ENCODE measurements at places on chromosomes 6 and 20. TPM values are rescaled to one million over a fixed set of nuclear protein-coding genes. Genes with fewer than 3 reads are reported as not detected.

PPIL4 gene
- 35.1 TPM for total RNA-seq

BPIFB2 gene
- total RNA-seq, result not detected

TMEM30A gene
- 160 TPM for total RNA-seq

ARHGAP40 gene
- 0.66 TPM for total RNA-seq

NR2E1 gene
- total RNA-seq, result not detected

PNPLA1 gene
- not detected for total RNA-seq

PRDM1 gene
- total RNA-seq, result 14.3 TPM

WFDC10B gene
- total RNA-seq, result not detected

GHRH gene
- not detected for total RNA-seq

ACTL10 gene
- total RNA-seq, result 2.3 TPM

LTB gene
- 0.27 TPM for total RNA-seq

ASXL1 gene
- 52.2 TPM for total RNA-seq

HBS1L gene
- total RNA-seq, result 123 TPM

GRCh38 chr6:31171931-31172905 lies 1.7 kb upstream of the POU5F1 start:
- no peak for DNase-seq

DNA sequence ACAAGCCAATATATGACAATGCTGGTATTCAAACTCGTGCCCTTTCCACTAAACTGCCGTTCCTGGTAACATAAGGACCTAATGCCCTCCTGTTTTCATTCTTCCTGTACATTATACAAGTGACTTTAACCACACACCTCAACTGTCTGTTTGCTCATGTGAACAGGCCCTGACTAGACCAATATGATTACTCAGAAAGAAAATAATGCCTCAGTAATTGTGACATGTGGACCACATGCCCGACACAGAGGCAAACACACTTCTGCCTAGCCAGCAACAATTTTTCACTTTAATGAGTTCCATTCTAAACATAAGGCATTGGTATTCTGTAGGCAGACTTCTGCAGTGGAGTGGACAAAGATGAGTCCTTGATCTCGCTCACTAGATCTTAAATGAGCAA lies 30.0 kb downstream of the SLC22A16 start:
- no peak for DNase-seq

GRCh38 chr6:145736661-145737144 lies 1.4 kb upstream of the EPM2A start:
- DNase-seq, result peak; percentile 34

DNA sequence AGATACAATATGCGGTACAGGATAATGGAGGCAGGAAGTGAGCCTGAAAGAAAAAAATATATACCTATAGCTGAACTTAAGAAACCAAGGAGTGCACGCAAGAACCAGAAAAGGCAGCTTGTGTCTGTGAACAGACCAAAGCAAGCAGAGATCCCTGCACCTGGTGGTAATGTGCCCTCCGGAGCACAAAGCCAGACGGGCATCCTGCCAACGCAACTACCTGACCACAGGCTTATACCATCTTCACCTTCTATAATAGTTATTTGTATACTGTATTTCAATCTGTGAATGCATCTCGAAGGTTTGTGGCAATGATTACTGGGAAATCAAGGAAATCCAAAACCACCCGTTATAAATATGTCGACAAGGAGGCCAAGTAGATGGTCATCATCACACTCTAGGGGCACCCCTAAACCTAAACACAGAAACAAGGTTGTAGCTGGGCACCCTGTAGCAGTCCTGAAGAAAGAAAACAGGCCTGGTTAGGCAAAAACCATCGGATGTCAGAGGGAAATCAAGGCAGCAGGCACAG lies 801 bp downstream of the FBXL4 start:
- no peak for DNase-seq

DNA sequence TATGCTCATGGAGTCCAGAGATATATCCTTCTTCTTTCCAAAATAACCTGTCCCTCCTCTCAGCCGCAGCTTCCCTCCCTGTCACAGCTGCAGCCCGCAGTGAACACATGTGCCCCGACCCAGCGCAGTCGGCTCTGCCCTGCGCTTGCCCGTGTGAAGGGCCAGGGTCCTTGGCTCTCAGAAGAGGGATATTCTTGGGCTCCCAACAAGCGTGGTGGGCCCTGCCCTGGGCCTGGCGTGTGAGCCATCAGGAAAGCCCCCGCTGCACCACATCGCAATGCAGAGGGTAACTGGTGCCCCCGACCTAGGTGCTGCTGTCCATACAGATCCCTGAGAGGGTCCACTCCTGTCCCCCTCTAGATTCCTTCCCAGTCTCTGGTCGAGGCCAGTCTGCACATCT lies 65.2 kb downstream of the SSR1 start:
- no peak for DNase-seq

- DNase-seq, result no peak
These were observed 18.7 kb upstream of the SGK2 start for GRCh38 chr20:43539975-43540672.

- no peak for DNase-seq
These were observed 1.7 kb upstream of the DSTN start for GRCh38 chr20:17568045-17568788.

DNA sequence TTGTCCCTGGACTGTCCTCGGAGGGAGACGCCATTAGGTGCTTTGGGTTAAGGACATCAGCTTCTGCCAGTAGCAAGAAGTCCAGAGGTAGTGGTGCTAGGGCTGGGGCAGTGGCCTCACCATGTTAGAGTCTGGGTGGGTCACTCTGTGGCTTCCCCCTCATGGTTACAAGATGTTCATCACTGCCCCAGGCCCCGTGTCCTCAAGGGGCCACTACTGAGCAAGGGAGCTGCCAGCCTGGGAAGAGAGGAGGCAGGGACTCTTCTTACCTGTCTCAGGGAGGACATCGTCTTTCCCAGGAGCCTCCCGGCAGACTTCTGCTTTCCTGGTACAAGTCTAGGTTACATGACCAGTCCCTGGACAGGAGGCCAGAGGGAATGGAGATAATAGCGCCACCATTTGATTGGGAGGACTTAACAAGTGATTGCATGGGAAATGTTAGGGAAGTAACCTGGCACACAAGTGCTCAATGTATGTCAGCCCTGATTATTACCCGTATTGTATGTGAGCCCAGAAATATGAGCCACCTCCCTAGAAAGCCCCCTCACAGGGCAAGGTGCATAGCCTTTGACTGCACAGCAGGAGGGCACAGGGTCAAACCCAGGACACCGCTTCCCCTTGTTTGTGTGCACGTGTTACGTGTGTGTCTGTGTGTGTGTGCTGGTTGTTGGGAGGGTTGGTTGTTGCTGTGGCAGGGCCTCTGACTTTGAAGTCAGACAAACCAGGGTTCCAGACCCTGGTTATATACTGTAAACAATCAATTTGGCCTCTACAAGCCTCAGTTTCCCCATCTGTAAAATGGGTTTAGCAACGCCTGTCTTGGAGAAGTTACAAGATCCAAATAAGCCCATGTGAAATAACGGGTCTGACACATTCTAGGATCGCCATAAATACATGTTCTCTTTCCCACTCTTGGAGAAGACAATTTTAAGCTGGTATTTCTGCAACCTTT lies 30.0 kb downstream of the SIRPA start:
- no peak for DNase-seq

- no peak for DNase-seq
These were observed 46.9 kb downstream of the PDYN start for GRCh38 chr20:1946762-1947534.

DNA sequence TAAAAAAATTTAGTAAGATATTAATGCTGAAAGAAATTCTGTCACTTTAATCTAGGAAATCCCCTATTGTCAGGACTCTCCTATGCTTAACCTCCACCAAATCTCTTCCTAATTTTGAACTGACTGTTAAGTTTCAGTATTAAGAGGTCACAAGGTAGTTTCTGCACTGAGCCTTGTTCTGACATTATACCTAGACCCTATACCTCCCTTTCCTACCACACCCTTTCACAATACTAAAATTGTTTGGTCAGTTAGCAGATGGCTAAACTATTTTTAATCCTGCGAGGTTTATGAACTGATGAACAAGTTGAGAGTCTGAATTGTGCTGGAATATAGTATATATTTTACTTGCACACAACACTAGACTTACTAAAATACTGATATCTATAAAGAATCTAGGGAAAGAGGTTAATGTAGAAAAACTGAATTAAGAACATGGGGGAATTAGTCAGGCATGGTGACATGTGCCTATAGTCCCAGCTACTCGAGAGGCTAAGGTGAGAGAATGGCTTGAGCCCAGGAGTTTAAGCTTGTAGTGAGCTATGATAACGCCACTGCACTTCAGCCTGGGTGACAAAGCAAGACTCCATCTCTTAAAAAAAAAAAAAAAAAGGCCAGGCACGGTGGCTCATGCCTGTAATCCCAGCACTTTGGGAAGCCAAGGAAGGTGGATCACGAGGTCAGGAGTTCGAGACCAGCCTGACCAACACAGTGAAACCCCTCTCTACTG lies 51.5 kb downstream of the HBS1L start:
- no peak for DNase-seq

GRCh38 chr6:63997221-63997620 lies 361.6 kb downstream of the PHF3 start:
- no peak for DNase-seq

DNA sequence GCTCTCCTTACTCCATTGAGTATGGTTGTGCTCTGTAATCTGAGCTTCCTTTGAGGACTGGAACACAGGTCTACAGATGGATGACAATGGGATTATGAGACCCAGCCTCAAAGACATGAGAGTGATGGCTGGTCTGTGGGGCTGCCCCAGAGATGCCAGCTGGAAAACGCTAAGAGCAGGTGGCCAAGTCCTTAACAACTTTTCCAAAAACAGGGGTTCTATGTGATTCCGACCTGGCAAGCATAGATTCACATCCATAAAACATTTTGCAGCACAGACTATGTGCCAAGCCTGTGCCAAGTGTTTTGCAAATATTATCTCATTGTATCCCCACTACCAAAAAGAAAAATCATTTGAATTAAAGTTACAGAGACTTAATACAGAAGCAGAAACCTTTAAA lies 270.4 kb downstream of the PTPRT start:
- no peak for DNase-seq

DNA sequence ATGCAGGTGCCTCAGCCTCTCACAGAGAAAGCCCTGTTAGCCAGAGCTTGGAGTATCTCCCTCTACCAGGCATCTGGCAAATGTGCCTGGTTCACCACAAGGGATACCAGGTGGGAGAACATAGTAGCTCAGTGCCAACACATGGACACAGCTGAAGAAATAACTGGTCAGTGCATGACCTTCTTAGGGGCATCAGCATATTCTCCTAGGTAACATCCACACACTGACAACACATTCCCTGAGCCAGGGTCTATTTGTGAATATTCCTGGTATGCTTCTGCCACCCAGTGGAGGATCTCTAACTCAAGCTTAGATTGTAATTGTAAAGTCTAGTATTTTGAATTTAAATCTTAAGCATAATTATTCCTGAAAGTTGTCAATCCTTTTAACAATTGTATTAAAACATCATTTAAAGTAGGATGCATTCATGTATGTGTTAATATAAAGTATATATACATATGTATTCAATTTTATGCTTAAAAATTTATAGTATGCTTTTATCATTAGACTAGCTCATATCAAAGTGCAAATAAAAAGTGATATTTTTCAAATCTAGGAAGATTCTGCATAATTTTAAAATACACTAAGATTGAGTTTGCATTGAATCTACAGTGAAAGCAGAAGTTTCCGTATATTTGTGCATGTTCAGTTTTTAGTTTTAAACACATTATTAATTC lies 45.3 kb upstream of the COL21A1 start:
- peak; percentile 41 for DNase-seq

- no peak for DNase-seq
These were observed 212.4 kb downstream of the GRIK2 start for GRCh38 chr6:101605874-101606273.

GRCh38 chr6:128397996-128398395 lies 122.4 kb downstream of the PTPRK start:
- no peak for DNase-seq

DNA sequence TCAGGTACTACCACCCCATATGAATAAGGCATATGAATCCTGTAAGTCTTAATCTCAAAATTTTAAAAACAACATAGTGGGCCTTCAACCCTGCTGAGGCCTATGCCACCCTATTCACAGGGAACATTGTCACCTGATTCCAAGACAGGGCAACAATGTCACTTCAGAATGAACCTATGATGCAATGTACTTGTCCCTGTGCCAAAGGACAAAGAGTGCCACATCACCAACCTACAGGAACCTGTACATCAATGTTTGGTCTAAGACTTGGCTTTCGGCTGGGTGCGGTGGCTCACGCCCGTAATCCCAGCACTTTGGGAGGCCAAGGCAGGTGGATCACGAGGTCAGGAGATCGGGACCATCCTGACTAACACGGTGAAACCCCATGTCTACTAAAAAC lies 318.5 kb upstream of the JARID2 start:
- DNase-seq, result no peak

DNA sequence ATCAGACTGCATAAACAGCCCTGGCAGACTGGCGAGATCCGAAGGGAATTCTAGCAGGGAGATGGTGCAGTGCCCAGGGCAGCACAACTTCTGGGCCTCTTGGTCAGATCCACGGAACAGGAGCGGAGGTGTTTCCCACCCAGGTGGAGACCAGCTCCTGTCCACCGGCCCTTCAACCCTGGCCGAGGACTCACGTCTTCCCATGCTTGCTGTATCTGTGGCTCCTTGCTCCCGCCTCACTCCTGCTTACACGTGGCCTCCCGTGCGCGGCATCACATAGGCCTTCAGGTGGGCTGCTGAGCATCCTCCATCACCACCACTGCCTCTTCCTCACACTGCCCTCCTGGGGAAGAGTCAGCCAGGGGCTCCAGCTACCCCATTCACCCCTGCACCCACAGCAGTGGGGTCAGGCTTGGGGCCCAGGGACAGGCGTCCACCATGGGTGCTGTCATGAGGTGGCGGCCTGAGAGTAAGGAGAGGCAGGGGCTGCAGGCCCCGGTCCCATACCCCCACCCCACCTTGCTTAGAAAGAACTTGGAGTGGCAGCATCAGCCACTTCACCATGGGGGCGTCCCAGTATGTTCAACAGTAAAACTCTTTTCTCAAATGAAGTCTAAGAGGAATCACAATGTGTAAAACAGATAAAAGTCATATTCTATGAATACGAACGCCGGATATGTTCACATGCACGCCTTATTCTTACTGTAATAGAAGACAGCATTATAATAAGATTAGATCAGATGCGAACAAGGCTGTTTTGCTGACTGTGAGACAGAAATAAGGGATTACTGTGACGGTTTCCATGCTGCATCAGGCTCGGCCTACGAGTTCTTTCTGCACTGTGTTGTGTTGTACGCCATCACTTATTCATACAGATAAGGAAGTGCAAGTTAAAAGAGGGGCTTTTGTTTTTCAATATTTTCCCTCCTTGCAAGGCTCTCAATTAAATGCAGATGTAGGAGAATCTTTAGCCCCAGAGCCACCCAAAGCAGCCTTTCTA lies 165.4 kb downstream of the GRM4 start:
- no peak for DNase-seq

DNA sequence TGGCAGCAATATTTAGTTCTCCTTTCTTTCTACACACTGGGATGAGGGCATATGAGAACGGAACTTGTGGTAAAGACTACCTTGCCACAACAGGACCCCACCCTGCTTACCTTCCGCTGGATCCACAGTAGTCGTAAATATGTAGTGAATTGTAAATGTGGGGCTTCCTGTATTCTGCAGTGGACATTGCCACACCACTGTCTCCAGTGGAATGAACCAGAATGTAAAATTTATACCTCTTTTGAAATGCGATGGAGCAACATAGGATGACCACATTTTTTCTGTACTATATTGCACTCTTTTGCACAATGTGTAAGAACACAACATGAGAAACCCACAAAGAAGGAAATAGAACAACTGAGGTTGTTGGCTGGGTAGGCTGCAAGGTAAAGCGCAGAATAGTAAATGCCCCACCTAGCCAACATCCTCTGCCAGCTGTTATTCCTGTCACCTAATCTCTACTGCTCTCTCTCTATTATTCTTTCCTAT lies 16.1 kb upstream of the RIPOR2 start:
- DNase-seq, result no peak

Measured in HFFc6 (cell line).